Pulmonary artery endothelial cell (primary cell): ENCODE measurements at places on chromosomes 3 and 15. TPM values are rescaled to one million over a fixed set of nuclear protein-coding genes. Genes with fewer than 3 reads are reported as not detected.

Gene NRG4
- total RNA-seq = not detected in 2 replicates

Gene ZMAT3
- total RNA-seq = 29.4 and 35.0 TPM in 2 replicates

Gene TRH
- total RNA-seq = not detected in 2 replicates

Gene TMCO5A
- total RNA-seq = not detected in 2 replicates

Gene SLC35G2
- 15.6 and 24.9 TPM in 2 replicates for total RNA-seq

Gene ETV5
- 26.8 and 37.2 TPM in 2 replicates for total RNA-seq

Gene IQCH
- 1.4 and 2.2 TPM in 2 replicates for total RNA-seq

Gene TF
- total RNA-seq = 0.07 and 0.18 TPM in 2 replicates

Gene SLC12A1
- not detected in 2 replicates for total RNA-seq

Gene SEMA3B
- 0.53 and 0.66 TPM in 2 replicates for total RNA-seq

Gene NRROS
- 2.0 and 4.8 TPM in 2 replicates for total RNA-seq

Gene CFAP91
- total RNA-seq = 0.14 and 0.92 TPM in 2 replicates

Gene ITIH1
- total RNA-seq = not detected in 2 replicates

Gene OR5K2
- not detected in 2 replicates for total RNA-seq

Gene DZIP1L
- 9.6 and 12.7 TPM in 2 replicates for total RNA-seq

Gene GOLGA6L7
- not detected in 2 replicates for total RNA-seq

Gene CCDC80
- total RNA-seq = 20.5 and 30.5 TPM in 2 replicates

Gene TNFAIP8L3
- total RNA-seq = 38.4 and 62.5 TPM in 2 replicates

Gene GRK7
- not detected in 2 replicates for total RNA-seq

Gene DPH3
- 17.7 and 22.7 TPM in 2 replicates for total RNA-seq

Gene RFC4
- total RNA-seq = 26.0 and 36.9 TPM in 2 replicates

Gene SUCNR1
- total RNA-seq = under 0.01 TPM in 1 of 2 replicates, not detected in the other

Gene ZBED2
- total RNA-seq = not detected in 2 replicates

Gene SCAMP5
- 3.5 and 5.9 TPM in 2 replicates for total RNA-seq

Gene SATB1
- 7.0 and 17.5 TPM in 2 replicates for total RNA-seq

Gene ZNF620
- total RNA-seq = 4.4 and 6.6 TPM in 2 replicates

Gene STAC
- not detected in 2 replicates for total RNA-seq

Gene MKRN2OS
- not detected in 2 replicates for total RNA-seq

Gene TRIM59
- total RNA-seq = 22.8 and 38.1 TPM in 2 replicates

Gene CRYBG3
- 21.3 and 32.8 TPM in 2 replicates for total RNA-seq

Gene SST
- not detected in 2 replicates for total RNA-seq

Gene KY
- total RNA-seq = not detected in 2 replicates

Gene RPL4
- 2,913 and 3,835 TPM in 2 replicates for total RNA-seq

Gene PIK3CB
- total RNA-seq = 16.1 and 16.5 TPM in 2 replicates

Gene GP5
- total RNA-seq = 0.07 TPM in 2 replicates

Gene LMAN1L
- not detected in 2 replicates for total RNA-seq

Gene GPR176
- total RNA-seq = 78.3 and 84.3 TPM in 2 replicates

Gene GYG1
- 60.9 and 61.9 TPM in 2 replicates for total RNA-seq

Gene KBTBD12
- total RNA-seq = not detected in 2 replicates

Gene DNAJB8
- not detected in 2 replicates for total RNA-seq

Gene CDV3
- 271 and 343 TPM in 2 replicates for total RNA-seq

Gene DAZL
- not detected in 2 replicates for total RNA-seq

Gene GPR171
- not detected in 2 replicates for total RNA-seq

Gene TMEM266
- total RNA-seq = not detected in 2 replicates

Gene RARRES1
- 2.4 and 4.9 TPM in 2 replicates for total RNA-seq

Gene MINDY2
- 10.0 and 19.2 TPM in 2 replicates for total RNA-seq

Gene GABRB3
- total RNA-seq = 0.07 and 0.59 TPM in 2 replicates

Gene TM4SF4
- total RNA-seq = not detected in 2 replicates

Gene KLHDC8B
- total RNA-seq = 41.0 and 41.2 TPM in 2 replicates

Gene TIMP4
- 0.07 and 0.46 TPM in 2 replicates for total RNA-seq

Gene CYP1A2
- total RNA-seq = not detected in 2 replicates

Gene WNT7A
- total RNA-seq = not detected in 2 replicates

Gene JMJD7
- 2.1 and 6.1 TPM in 2 replicates for total RNA-seq

Gene C3orf18
- total RNA-seq = 3.5 and 5.1 TPM in 2 replicates

Gene SYNPR
- total RNA-seq = not detected in 2 replicates

Gene EXD1
- not detected in 2 replicates for total RNA-seq

Gene MCTP2
- 0.14 and 3.5 TPM in 2 replicates for total RNA-seq

Gene EPHB3
- not detected in 2 replicates for total RNA-seq

Gene GRAMD1C
- total RNA-seq = 19.0 and 20.2 TPM in 2 replicates

Gene METTL6
- total RNA-seq = 27.0 and 38.7 TPM in 2 replicates
